AG04450 (cell line): ENCODE measurements at places on chromosomes 2 and 18.
A peak's percentile ranks its signal among the peaks of the same experiment; 100 is the strongest.

GRCh38 chr18:54947091-54947490, 12.2 kb downstream of the CCDC68 start:
- DNase-seq, result no peak

DNA sequence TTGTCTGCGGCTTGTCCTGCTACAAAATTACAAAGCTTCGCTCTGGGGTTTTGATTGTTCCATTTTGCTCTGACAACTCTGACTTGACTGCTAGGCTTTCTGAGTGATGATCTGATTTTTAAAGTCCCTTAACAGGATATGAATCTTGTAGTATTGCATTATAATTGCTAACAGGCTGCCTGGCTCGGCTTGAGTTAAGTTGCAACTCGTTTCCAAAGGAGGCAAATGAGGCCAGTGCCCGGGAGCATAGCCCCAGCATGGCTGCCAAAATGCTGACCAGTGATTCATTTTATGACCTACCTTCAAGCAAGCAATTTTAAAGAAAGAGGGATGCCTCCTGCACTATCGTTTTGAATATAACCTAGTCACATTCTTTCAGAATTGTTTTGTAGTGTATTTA, 135.4 kb downstream of the COL6A3 start:
- DNase-seq, result no peak

GRCh38 chr2:59733970-59734369, 819.5 kb downstream of the BCL11A start:
- no peak for DNase-seq

GRCh38 chr2:63587814-63588384, 378 bp downstream of the WDPCP start:
- DNase-seq, result no peak

DNA sequence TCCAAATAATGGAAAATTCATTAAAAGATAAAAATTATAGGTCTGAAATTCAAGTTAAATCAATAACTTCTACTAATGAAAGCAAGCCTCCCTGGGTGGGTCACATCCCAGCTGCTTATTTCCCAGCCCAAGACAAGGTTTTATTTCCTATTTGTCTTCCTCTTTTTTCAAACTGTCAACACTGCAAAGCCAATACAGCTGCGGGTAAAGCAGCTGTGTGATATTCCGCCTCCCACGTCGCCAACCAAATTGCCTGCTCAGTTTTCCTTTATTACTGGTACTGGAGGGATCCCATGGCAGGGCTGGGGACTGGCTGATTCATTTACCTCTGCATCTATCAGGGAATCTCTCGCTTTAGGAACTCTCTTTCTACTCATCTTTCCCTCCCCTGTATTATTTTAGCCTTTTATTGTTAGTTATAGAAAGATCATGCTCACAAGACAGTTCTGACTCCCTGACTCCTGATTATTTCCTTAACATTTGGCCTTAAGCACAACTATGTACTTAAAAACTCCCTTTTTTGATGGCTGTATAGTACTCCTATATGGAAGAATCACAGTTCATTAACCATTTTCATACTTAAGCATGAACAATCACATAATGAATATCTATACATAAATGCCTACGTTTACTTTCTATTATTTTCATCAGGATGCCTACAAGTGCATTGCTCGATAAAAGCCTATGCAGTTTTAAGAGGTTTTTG, 253.1 kb downstream of the CDCA7 start:
- no peak for DNase-seq

GRCh38 chr2:163748420-163748819, 12.6 kb upstream of the FIGN start:
- DNase-seq, result no peak

DNA sequence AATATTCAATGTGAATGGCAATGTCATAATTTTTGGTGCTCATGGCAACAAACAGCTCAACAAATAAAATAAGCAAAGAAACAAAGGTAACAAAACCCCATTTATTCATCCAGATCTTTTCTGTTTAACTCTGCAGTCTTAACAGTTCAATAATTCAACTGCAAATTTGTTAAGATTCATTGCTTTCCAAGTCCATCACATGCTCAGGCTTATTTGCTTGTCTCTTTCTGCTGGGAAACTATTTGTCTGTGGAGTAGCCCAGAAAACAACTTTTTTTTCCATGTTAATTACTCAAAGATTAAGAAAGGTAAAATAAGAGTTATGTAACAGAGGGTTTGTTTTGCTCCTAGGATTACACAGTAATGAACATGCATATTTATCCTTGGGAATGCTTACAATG, 92.6 kb upstream of the PNPT1 start:
- no peak for DNase-seq

DNA sequence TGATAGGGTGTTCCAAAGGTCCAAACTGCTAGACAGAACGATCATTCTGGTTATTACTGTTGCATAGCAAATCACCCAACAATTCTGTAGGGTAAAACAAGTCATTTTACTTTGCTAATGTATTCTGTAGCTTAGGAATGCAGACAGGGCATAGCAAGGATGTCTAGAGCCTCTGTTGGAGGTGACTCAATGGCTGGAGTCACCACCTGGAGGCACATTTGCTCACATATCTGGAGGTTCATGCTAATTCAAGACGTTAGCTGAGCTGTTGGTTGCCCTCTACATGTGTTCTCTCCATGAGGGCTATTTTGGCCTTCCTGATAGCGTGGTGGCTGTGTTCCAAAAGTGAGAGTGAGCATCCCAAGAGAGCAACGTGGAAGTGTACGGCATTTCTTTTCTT, 22.5 kb upstream of the ST8SIA3 start:
- DNase-seq, result no peak

GRCh38 chr2:128367601-128368359, 49.1 kb upstream of the HS6ST1 start:
- no peak for DNase-seq

GRCh38 chr2:201116115-201116958, at the start of gene CFLAR:
TSS of gene CFLAR (plus strand) at chr2:201116164. CDS start at chr2:201129866, 13,702 bp downstream.
- peak; percentile 26 for DNase-seq

DNA sequence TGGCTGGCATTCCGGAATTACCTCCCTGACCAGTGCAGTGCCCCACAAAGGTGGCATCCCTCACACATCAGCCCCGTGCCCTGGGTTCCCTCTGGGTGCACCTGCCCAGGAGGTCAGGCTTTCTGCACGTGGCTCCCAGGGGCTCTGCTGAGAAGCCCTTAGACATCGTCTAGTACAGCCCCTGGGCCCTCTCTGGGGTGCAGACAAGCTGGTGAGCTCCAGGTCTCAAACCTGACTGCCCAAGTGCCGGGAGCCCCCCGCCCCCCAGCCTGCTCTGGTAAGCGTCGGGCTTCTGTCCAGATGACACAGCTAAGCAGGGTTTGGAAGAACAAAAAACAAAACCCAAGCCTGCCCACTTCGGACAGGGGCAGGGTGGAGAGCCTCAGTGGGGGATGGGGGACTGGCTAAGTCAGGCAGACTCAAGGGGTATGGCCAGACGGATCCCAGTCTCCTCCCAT, 20.2 kb downstream of the TWIST2 start:
- DNase-seq, result no peak

GRCh38 chr2:136703214-136703613, 62.1 kb upstream of the THSD7B start:
- DNase-seq, result no peak

DNA sequence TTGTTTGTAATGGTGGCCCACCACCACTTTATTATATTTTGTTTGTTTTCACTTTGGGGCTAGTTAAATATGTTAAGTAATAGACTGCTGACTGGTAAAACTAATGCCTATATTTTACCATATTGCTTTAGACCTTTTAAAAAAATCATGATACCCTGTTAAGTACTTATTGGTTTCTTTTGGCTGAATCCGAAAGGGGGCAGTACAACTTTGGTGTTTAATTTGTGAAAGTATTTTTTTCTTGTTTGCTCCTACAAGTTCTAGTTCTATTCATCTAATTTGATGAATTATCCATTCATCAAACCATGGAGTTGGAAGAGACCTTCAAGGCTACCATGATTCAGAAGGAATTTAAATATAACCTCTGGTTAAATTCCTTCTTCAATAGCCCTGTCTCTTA, 147.0 kb downstream of the MBD5 start:
- no peak for DNase-seq

- no peak for DNase-seq
These were observed 2.7 kb upstream of the SERTAD2 start for GRCh38 chr2:64656379-64656778.

GRCh38 chr2:17976871-17977746, 98.6 kb downstream of the KCNS3 start:
- peak; percentile 95 for DNase-seq

DNA sequence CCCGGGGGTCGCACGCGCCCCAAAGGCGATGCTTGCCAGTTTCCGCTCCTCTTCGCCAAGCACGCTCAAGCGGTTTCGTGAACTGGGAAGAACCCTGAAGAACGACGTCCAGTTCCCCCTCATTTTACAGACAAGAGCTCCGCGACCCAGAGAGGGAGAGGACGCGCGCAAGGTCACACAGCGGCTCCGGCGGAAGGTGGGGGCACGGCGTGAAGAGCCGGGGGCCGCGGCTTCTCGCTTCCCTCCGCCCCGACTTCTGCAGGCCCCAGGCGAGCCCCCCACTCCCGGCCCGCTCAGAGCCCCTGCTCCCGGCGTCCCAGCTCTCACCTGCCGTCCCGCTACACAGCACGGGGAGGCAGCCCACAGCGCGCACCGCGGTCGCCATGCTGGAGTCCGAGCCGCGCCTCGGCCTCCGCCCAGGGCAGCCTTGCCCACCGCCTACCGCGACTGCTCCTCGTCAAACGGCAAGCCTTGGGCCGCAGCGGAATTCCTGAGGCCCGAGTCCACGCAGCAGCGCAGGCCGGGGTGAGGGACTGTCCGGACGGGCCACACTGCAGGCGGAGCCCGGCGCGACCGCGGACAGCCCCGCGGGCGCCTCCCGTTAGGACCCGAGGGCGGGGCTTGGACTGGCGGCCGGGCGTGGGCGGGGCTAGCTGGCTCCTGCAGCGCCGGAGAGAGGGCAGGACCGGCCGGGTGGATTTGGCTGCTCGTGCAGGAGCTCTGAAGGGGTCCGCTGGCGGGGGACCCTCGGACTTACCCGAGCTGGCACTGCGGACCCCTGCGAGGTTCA, at the start of gene MRPS5:
TSS of gene MRPS5 (minus strand) at position 402 of the 790 bp plus-strand sequence. CDS start at position 385, 17 bp downstream.
- DNase-seq, result peak; percentile 3

- no peak for DNase-seq
These were observed 380.0 kb downstream of the MEIS1 start for GRCh38 chr2:66814916-66815315.

- DNase-seq, result no peak
These were observed 845 bp downstream of the EML4 start for GRCh38 chr2:42169874-42170521.

DNA sequence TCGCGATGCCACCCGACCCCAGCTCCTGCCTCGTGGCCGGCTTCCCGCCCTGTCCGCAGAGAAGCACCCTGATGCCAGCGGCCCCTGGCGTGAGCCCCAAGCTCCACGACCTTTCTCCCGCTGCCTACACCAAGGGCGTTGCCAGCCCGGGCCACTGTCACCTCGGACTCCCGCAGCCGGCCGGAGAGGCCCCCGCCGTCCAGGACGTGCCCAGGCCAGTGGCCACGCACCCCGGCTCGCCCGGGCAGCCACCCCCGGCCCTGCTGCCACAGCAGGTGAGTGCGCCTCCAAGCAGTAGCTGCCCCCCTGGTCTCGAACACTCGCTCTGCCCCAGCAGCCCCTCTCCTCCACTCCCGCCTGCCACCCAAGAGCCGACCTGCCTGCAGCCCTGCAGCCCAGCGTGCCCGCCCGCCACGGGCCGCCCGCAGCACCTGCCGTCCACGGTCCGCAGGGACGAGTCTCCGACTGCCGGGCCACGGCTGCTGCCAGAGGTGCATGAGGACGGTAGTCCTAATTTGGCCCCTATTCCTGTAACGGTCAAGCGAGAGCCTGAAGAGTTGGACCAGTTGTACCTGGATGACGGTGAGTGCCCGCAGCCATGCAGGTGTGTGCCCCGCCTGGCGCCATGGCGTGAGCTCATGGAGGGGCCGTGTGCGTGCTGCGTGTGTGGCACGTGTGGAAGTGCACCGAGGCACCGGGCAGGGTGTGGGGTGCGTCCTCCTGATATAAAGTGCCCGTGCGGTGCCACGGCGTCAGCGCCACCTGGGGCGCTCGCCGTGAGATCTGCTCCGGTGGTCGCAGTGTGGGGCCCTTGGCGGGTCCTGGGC, 90.8 kb downstream of the NFATC1 start:
- no peak for DNase-seq

DNA sequence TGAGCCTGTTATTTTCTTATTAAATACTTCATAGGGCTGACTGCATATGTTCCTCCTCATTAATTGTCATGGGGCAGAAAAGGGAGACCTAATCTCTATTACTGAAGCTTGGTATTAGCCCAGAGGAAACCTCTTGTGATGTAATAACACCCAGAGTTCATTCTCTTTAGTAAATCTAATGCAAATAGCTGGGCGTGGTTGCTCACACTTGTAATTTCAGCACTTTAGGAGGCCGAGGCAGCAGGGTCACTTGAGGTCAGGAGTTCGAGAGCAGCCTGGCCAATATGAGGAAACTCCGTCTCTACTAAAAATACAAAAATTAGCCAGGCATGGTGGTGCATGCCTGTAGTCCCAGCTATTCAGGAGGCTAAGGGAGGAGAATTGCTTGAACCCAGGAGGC, 14.7 kb downstream of the DAW1 start:
- no peak for DNase-seq

GRCh38 chr2:32284321-32284720, 6.6 kb downstream of the YIPF4 start:
- no peak for DNase-seq

GRCh38 chr18:55627007-55627406, 39.0 kb upstream of the TCF4 start:
- DNase-seq, result no peak

DNA sequence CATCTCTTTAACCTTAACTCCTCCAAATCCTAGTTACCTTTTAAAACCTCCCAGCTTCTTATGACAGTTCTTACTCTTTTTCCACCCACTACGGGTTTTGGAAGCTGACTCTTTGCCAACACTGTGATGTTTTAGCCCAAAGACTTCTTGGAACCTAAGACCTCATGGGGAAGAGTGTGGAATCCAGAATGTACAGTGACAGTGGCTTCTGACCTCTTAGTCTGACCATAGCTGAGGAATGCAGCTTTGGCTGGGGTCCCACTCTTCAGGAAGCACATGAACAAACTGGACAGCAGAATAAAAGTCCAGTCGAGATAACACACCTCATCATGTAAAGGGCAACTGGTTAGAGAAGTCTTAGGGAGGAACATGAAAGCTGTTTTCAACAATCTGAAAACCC, 161.1 kb upstream of the PKDCC start:
- DNase-seq, result no peak

GRCh38 chr2:219552382-219553167, 8.7 kb downstream of the TMEM198 start:
- peak; percentile 37 for DNase-seq

DNA sequence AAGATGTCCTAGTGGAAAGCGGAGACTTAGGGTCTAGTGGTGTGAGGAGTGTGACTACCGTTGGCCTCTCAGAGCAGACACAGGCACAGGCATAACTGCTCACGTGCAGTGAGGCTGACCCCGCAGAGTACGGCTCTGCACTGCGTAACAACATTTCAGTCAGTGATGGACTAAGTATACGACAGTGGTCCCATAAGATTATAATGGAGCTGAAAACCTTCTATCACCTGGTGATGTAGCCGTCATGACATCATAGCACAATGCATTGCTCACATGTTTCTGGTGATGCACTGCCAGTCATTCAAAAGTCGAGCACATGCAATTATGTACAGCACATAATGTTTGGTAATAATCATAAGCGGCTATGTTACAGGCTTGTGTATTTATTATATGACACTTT, 179.6 kb downstream of the VAPA start:
- no peak for DNase-seq
